Right forelimb (tissue), 1 donor: ENCODE measurements at places on chromosomes 12 and 14.
A peak's percentile ranks its signal among the peaks of the same experiment; 100 is the strongest.

- no peak for DNase-seq
Observed at GRCh38 chr12:88520436-88520820, 59.8 kb downstream of the KITLG start.

GRCh38 chr12:15928870-15929571, 17.9 kb downstream of the DERA start:
- no peak for DNase-seq

GRCh38 chr14:95564060-95564459, 29.2 kb downstream of the GLRX5 start:
- DNase-seq = no peak

DNA sequence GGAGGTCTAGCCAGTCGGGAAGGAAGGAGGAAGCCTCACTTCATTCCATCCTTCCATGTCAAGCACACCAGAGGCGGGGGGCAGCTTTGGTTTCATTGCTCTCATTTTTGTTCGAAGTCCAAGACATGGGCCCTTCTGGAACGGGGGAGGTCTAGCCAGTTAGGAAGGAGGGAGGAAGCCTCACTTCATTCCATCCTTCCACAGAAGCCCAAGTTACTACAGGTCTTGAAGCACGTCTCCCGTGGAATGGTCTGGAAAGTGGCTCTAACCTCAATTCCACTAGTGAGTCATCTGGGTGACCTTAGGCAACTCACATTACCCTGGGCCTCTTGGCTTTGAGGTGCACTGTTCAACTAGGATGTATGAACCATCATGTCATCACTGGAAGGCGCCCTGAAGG, 156.3 kb downstream of the NTF3 start:
- DNase-seq = no peak

DNA sequence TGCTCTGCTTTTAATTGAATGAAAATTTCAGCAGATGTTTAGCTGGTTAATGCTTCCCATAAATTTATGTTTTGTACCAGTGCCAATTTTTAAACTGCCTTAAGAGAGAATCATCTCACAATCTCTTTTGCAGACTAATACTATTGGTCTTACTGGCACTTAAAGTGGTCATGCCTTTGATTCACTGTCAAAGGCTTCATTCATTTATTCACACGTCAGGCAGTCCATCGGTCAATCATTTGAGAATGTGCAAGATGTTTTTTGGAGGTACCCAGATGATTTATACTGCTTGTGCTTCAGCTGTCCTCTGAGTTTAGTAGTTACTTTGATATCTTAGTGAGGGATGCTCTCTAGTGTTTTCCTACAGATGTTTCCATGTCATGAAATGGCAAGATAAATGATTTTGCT, 83.4 kb downstream of the NAV3 start:
- DNase-seq = no peak

GRCh38 chr14:90535556-90536090, 138.8 kb downstream of the CALM1 start:
- DNase-seq = no peak

DNA sequence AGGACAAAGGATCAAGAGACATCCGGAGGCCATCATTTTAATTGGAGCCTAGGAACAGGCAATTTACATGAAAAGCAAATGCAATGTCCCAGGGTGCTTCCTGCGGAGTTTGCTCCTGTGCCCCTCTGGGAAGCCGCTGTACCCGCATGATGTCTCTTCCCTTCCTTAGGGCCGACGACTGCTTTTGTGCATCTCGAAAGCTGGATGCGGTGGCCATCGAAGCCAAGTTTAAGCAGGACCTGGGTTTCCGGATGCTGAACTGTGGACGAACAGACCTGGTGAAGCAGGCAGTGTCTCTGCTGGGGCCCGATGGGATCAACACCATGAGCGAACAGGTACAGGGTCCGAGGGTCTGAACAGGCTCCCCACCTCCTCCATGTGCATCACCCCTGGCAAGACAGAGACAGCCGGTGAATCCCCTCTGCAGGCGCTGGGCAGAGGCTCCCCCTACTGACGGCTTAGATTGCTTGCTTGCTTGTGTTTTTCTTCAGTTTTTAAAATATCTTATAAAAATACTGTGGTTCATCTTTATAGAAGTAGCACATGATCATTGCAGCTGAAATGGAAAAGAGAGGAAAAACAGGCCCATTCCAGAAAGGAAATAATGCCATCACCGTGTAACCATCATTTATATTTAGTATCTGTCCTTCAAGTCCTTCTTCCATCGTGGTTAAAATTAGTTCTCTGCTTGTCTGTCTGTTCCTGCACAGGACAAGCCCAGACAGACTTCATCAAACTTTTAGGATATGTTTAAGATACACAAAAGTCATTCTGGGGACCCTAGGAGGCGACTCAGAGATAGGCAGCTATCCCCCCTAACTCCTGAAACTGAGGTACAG, 75.4 kb upstream of the PWP1 start:
- DNase-seq = no peak

DNA sequence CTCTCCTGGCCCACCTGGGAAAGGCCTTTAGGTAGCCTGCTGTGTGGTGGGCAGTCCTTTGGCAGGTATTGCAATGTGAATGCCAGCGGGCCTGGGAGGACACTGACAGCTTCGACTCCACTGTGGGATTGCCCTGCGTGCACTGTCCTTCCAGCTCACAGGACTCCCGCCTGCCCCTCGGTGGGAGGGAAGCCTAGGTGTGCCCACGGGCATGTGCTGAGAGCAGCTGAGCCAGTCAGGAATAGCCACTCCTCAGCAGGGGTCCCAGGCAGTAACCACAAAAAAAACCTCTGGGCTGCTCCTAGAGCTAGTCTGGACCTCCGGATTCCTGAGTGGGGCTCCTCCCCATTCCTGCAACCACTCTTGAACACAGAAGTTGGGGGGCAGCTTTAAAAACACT, 278.2 kb downstream of the FOXN3 start:
- no peak for DNase-seq

GRCh38 chr14:104431929-104432541, 147.5 kb upstream of the C14orf180 start:
- DNase-seq = no peak

- DNase-seq = no peak
Observed at GRCh38 chr12:92085040-92085735, 60.5 kb downstream of the BTG1 start.

GRCh38 chr12:28817524-28817923, 331.6 kb upstream of the FAR2 start:
- DNase-seq = no peak

GRCh38 chr14:95231966-95232633, 74.8 kb upstream of the DICER1 start:
- DNase-seq = no peak

GRCh38 chr12:114134922-114135321, 168.8 kb upstream of the RBM19 start:
- DNase-seq = no peak

GRCh38 chr12:62817556-62818271, 117.2 kb downstream of the PPM1H start:
- DNase-seq = no peak

DNA sequence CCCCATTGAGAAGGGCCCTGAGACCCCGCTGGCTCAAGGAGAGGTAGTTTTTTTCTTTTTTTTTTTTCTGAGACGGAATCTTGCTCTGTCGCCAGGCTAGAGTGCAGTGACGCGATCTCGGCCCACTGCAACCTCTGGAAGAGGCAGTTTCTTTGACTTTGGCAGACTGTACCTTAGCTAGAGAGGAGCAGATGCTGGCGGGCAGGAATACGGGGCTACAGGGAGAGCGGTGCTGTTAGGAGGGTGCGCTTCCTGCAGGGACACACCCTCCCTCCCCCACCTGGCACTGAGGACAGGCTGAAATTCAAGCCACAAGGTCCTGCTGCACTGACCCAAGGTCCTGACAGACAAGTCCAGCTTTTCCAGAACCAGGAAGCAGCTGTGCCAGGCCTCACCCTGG, 32.2 kb upstream of the NUDT14 start:
- DNase-seq = no peak

- no peak for DNase-seq
Observed at GRCh38 chr14:98293576-98293975, 978.4 kb downstream of the BCL11B start.

DNA sequence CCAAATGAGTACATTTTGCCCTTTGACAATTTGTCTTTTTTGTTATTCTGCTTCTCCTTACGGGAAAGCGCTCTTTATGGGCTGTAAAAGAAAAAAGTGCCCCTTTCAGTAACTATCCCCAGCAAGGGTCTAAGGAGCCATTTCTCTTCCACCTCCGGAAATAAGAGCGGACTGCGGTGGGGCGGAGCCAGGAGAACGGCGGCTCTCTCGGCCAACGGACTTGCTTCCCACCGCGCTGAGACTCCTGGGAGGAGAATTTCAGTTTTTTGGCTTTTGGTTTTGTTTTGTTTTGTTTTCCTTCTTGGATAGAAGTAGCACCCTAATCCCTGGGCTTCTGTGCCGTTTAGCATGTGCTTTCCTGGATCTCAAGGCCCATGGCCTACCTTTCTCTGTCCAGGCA, 43.5 kb downstream of the ZNF641 start:
- no peak for DNase-seq

GRCh38 chr12:70354787-70355186, 11.3 kb upstream of the KCNMB4 start:
- no peak for DNase-seq

GRCh38 chr12:105562199-105562971, 231.9 kb downstream of the C12orf75 start:
- peak; percentile 79 for DNase-seq

DNA sequence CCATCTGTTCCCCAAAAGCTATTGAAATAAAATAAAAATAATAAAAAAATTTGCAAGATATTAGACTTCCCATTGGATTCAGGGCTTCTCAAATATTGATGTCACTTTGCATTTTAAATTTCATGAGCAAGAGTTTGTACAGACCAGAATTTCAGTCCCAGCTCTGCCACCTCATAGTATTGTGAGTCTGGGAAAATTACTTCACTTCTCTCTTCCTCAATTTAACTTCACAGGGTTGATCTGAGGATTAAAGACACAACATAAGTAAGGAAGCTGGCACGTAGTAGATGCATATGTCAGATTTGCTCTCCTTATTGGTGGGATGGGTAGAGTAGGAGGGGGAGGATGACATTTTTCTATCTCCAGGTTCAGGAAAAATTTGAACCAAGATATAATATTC, 32.8 kb downstream of the COX8C start:
- no peak for DNase-seq

- peak; percentile 50 for DNase-seq
Observed at GRCh38 chr14:25833341-25834126, 764.3 kb downstream of the NOVA1 start.

- no peak for DNase-seq
Observed at GRCh38 chr12:77973579-77973978, 142.9 kb downstream of the NAV3 start.

- DNase-seq = no peak
Observed at GRCh38 chr14:40003773-40004172, 571.5 kb upstream of the FBXO33 start.

GRCh38 chr12:9731393-9731792, 1.5 kb downstream of the CLECL1 start:
- no peak for DNase-seq

DNA sequence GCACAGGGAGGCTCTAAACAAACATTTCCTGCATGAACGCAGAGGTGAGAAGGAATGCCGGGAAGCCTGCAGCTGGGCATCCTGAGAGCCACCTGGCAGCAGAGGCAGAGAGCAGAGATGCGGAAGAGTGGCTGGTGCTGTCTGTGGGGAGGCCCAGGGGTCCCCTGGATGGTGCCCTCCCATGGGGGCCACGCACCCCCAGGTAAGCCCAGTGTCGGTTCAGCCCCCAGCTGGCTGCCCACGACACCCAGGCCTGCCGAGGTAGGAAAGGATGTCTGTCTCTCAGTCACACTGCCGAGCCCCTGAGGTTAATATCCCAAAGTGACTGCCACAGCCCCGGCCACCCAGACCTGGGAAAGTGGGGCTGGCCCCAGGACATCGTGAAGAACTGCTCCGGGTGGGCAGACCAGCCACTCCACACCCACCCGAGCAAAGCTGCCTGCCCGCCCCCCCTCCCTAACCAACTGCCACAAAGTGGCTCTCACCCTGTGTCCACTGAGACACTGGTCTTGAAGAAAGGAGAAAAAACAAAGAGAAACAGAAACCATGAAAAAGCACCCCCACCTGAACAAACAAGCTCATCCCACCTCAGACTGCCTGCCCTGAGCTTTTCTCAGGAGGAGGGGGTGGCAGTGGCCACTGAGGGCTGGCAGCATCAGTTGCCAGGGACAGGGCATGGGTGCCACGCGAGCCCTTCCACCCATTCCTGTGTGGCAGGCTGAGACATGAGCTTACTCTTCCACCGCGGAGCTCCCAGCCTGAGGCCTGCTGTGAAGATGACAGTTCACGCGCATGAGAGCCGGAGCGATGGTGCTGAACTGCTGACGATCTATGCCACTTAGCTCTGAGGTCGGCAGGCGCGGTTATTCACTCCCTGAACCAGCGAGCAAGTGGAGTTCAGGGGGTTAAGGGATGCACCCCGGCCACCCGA, 40.8 kb downstream of the CCDC88C start:
- no peak for DNase-seq

DNA sequence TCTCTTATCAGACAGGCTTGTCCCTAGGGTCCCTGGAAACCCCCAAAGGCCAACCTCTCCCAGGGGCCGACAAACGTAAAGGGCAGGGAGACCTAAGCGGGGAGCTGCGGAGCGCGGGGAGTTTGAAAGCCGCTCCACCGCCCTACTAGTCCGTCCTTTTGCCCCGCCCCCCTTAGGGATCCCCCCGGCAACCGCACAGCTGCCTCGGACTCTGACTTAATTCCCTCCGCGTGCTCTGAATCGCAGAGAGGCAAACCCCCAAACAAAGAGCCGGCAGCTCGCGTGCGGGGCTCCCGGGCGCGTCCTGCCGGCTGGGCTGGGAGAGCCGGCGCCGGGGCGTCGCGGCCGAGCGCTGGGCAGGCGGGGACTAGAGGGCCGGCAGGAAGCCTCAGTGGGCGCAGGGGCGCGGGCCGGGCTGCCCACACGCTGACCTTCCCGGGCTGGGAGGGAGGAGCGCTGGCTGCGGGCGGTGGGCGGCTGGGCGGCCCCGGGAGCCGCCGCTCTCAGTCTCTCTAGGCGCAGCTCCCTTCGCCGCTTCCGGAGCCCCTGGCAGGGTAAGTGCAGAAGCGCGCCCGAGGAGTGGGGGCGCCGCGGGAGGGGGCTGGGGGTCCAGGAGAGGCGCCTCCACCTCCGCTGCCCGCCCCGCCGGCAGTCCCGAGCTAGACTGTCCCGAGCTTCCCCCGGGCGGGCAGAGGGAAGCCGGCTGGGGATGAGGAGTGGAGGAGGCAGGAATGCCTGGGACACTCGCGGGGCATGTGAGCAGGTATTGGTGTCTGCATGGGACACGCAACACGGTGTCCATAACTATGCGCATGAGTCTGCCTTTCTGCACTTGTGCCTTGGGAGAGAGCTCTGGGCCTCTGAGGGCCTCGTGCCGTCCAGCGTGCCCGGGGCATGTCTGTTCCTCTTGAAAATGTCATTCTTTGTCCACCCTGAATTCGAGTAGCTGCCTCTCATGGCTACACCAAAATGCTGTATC, at the start of gene TSPAN11:
TSS of gene TSPAN11 (plus strand) at position 506 of the 979 bp plus-strand sequence. CDS start 27,244 bp downstream, outside the sequence.
- DNase-seq = peak; percentile 83

DNA sequence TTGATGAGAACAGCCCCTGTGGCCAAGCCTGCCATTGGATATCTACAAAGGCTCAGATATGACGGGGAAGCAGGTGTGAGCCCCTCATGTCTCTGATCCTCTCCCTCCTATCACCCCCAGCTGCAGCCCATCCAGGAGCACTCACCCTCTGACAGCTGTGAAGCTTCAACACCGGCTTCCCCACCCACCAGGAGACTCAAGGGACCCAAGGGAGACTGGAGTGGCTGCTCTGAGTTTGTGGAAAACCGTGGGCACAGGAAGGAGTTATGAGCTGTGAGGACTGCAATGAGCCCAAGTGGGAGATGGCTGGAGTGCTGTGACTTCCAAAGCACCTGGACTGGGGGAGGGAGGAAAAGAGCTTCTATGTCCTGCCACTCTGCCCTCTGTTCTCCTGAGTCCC, 7.9 kb downstream of the IFI27L2 start:
- no peak for DNase-seq

GRCh38 chr12:100427078-100427477, 46.6 kb upstream of the NR1H4 start:
- no peak for DNase-seq
